ENCODE measurements at places on chromosomes 5 and 9. TPM values are rescaled to one million over a fixed set of nuclear protein-coding genes. Genes with fewer than 3 reads are reported as not detected.

CNTNAP3B gene
- total RNA-seq: not detected

NR4A3 gene
- total RNA-seq: 2.3 TPM

CDKN2B gene
- total RNA-seq: 4.0 TPM

S100Z gene
- 1.7 TPM for total RNA-seq

C9 gene
- total RNA-seq: not detected

GLRA1 gene
- total RNA-seq: not detected

ASS1 gene
- 2.1 TPM for total RNA-seq

LIX1 gene
- not detected for total RNA-seq

EMB gene
- total RNA-seq: 138 TPM

CDH9 gene
- not detected for total RNA-seq

ARL10 gene
- total RNA-seq: 6.4 TPM

MARVELD2 gene
- 0.16 TPM for total RNA-seq

MRRF gene
- total RNA-seq: 39.9 TPM

TRIM41 gene
- 38.5 TPM for total RNA-seq
